ENCODE measurements at places on chromosomes 6 and 20. TPM values are rescaled to one million over a fixed set of nuclear protein-coding genes. Genes with fewer than 3 reads are reported as not detected.

GRCh38 chr20:18267815-18268214 lies 20.5 kb upstream of the ZNF133 start:
- DNase-seq, result no peak

DNA sequence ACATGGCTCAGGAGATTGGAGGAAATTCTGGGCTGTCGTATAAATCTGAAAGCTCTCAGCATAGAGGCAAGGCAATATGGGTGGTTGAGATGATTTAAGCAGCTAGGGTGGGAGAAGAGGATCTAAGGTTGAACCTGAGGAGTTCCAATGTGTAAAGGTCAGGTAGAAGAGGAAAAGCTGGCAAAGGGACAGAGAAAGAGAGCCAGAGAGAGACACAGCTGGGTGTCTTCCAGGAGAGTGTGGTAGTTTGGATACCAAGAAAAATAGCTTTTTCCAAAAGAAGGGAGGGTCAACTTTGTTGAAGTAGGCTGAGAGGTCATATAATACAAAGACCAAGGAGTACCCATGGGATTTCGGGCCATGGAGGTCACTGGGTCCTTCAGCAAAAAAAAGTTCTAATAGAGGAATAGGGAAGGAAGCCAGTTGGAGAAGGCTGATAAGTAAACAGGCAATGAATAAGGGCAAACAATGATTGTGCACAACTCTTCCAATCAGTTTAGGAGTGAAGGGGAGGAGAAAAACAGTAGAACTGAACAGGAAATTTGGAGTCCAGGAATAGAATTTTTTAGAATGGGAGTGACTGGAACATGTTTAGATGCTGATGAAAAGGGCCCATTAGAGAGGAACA lies 135.1 kb downstream of the QRSL1 start:
- DNase-seq, result no peak

- DNase-seq, result no peak
These were observed 639 bp upstream of the TULP4 start for GRCh38 chr6:158311626-158312025.

- no peak for DNase-seq
These were observed 223.7 kb downstream of the NKAIN2 start for GRCh38 chr6:124027392-124027791.

Gene OR2H2
- not detected for total RNA-seq

Gene EPHA7
- not detected for total RNA-seq

Gene SLC22A2
- not detected for total RNA-seq

Gene GGTLC1
- total RNA-seq, result not detected

Data from HCT116 (cell line).